ENCODE measurements at places on chromosomes 11 and 22.
A peak's percentile ranks its signal among the peaks of the same experiment; 100 is the strongest.

GRCh38 chr11:86680716-86681482, 8.5 kb upstream of the ME3 start:
- DNase-seq: no peak

DNA sequence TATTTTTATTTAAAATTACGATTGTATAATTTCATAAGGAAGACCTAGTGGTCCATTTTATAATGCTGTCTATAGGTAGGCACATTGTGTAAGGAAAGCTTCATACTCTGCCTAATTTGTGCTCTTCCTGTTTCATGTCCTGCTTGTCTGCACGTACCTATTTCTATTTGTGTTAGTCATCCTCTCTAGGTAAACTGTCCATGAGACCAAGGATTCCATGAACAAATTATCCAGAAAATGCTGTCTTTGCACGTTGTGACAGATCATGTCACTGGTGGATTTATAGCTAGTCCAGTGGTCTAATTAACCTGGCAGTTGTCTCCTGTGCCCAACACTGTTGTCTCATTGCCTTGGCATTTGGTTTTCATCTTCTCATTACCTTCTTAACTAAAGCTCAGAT, 44.7 kb downstream of the DNAJC24 start:
- DNase-seq: no peak

GRCh38 chr11:84019571-84020194, 733.5 kb upstream of the CCDC90B start:
- DNase-seq: no peak

DNA sequence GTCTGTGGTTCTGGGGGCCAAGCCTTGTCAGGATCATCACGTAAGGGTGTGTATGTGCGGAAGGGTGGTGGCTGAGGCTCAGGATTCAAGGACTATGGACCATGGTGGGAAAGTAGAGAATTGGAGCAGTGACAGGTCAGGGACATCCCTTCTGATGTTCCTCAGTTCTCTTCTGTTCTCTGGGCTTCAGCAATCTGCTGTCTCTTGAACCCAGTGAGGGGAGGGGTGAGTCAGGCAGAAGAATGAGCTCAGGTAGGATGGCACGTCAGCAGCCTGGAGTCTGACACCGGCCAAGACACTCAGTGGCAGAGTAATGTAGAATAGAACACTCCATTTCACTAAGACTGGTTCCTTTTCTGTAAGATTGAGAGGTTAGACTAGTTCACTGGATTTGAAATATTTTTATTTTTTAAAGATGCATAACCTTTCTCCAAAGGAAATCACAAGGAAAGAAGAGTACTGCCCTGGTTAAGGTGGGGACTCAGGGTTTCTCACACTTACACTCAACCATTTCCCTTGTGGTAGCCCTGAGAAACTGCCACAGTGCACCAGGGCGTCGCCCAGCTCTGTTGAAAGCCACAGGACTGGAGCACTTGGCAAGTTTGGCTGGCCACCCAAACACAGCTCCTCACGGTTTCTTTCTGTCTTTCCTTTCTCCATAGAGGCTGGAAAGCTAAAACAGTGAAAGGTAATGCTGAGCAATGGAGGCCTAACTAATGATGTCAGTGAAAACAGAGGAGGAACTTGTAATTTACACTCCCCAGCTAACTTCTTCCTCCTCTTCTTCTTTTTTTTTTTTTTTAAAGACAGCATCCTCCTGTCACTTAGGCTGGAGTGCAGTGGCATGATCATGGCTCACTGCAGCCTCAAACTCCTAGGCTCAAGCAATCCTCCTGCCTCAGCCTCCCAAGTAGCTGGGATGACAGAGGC, 23.1 kb upstream of the MICAL2 start:
- DNase-seq: no peak

DNA sequence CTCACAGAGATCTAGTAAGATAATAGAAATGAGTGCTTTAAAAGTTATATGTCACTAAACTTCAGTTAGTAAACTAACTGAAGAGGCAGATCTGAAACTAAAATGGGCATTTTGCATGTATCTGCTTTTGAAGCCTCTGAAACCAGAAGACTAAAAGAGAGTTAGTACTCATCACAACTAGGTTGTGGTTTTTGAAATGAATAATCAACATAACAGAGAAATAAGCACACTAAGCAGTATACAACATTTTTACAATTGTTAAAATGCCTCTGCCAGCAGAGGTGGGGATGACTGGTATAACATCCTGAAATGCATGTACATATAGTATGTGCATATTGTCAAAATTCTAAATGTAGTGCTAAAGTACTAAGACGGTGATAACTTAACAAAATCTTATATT, 564.5 kb downstream of the DLG2 start:
- no peak for DNase-seq

DNA sequence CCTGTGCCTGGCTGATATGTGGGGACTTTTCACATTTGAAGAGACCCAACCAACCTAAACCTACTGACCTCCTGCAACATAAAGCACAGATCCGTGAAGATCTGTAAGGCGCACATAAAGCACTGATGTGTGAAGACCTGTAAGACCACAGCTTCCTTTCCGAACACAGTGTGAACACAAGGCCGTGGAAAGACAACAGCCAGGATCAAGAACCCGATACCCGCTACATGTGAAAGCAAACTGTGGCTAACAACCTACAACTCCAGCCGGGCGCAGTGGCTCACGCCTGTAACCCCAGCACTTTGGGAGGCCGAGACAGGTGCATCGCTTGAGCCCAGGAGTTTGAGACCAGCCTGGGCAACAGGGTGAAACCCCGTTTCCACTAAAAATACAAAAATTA, 17.6 kb upstream of the PPFIA1 start:
- no peak for DNase-seq

DNA sequence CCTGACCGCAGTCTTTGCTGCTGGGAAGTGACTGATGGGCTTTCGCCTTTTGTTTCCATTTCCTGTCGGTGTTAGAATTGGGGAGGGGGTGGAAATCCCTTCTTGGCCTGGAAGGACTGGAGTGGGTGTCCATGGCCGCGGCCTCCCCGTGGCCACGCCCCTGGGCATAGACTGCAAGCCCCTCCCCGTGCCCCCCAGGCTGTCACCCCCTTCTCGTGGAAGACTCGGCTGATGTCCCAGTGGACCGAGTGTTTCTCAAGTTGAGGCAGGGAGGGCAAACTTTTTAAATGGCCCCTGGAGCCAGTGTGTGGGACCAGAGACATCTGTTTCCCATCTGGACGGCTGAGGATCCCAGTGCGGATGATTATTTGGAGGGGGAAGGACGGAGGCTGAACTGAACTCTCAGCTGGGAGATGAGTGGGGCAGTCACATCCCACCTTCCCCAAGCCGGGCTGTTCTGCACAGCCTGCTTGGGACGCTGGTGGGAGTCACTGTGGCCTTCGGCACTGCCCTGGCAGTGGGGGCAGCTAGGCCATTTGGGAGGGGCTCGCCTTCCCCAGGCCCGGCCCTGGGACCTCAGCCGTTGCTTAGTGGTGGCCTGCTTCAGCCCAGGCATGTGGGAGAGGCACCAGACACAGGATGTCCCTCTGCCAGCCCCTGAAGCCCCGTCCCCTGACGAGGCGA, 1.6 kb downstream of the CD81 start:
- DNase-seq: no peak

DNA sequence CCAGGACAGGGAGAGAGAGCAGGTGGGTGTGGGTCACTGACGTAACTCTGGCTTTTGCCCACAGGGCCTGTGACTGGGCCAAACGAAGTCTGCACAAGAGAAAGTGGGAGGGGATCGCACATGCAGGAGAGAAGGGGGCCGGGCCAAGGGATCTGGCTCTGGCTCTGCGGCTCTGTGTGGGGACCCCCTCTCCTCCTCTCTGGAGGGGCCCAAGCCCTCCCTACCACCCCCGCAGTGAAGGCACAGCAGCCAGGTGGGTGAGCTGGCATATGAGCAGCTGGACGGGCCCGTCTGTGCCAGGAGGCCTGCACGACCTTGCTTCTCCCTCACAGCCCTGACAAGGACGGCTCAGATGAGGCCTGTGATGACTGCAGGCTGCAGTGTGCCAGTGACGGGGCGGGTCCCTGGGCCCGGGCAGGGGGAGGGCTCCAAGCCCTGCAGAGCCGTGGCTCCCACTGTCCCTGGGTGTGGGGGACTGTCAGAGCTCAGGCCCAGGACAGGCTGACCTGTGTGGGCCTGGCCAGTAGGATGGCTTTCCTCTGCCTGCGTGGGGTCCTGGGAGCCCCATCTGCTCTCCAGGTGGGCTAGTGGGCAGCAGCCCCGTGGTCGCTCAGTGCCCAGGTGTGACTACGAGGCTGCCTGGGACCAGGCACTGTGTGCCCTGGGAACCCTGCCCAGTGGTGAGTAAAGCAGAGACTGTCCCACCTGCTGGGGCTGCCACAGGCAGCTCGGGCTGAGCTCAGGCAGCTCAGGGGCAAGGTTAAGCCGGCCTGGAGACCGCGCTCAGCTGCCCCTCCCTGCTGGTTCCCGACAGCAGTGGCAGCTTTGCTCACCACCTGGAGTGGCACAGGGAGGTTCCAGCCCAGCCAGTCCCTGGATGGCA, 22.2 kb downstream of the MRGPRG start:
- DNase-seq: no peak

- DNase-seq: no peak
Observed at GRCh38 chr22:24384131-24384530, 43.3 kb upstream of the ADORA2A start.

DNA sequence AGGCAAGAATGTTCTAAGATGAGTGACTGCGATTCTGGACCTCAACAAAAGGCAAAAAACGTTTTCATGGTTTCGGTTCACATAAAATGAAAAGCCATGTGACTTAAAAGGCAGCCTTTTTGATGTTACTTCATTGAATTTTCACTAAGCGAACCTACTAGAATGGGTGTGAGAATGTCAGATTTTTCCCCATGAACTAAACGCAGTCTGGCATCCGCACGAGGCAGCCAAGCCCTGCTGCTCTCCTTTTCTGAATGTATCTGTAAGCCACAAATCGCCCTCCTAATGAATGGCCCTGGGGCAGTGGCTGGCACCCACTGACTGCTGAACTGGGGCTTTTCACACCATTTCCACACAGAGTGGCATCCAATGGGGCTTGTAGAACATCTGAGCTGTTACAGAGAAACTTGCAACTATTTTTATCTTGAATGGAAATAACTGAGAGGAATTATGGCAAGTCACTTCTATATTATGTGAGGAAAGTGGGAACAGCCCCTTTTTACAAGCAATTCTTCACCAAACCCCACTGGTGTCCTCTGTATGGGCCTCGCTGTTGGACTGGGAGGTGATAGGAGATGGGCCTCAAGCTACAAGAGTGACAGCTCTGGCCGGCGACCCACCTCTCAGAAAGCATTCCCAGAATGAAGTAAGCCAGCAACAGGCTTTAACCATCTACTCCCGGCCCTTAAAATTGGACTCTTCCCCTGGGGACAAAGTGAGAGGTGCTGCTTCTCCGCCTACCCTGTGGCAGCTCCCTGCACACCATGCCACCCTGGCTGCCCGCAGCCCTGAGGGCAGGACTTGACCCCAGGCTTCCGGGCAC, 29.4 kb downstream of the PPP2R1B start:
- DNase-seq: no peak

- DNase-seq: no peak
Observed at GRCh38 chr11:76653674-76654284, 16.8 kb downstream of the LRRC32 start.

- DNase-seq: no peak
Observed at GRCh38 chr22:42343531-42344081, 73.2 kb upstream of the TCF20 start.

DNA sequence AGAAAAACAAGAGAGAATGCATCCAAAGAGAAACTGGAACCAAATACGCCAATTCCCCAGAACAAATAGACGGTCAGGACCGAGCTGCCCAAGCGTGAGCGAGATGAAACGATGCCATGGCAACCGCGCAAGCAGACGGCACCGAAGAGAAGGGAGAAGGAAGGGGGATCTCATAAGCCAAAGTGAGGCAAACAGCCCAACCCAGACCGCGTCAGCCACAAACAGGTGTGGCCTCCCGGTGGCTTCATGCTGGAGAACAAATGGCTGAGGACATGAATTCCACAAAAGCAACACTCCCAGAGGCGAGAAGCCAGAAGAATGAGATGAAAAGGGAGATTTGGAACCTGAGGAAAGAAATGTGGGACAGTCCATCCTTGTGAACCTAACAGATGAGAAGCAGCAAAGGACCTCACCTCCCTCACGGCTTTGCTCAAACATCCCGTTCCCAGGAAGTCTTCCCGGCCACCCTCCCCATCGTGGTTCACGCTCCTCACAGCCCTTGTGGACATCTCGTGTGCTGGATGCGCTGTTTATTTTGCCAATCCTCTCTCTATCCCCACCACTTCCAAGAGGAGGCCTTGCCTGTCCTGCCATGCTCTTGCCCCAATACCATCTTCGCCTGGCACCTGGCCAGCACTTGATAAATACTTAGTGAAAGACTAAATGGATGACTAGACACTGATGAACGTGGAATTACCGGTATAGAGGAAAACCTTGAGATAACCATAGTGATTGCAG, 89.1 kb upstream of the RTL6 start:
- no peak for DNase-seq

GRCh38 chr11:94747146-94747545, 21.0 kb upstream of the AMOTL1 start:
- no peak for DNase-seq

DNA sequence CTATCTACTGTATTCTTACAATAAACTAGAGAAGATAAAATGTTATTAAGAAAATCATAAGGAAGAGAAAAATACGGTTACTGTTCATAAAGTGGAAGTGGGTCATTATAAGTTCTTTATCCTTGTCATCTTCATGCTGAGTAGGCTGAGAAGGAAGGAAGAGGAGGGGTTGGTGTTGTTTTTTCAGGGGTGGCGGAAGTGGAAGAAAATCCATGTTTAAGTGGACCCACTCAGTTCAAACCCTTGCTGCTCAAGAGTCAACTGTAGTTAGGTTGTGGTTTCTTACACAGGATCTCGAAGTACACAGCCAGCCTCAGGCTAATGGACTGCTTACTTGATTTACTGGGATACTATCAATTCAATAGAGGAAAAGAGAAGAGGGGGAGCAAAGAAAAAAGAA, 63.1 kb downstream of the PIWIL4 start:
- DNase-seq: no peak

DNA sequence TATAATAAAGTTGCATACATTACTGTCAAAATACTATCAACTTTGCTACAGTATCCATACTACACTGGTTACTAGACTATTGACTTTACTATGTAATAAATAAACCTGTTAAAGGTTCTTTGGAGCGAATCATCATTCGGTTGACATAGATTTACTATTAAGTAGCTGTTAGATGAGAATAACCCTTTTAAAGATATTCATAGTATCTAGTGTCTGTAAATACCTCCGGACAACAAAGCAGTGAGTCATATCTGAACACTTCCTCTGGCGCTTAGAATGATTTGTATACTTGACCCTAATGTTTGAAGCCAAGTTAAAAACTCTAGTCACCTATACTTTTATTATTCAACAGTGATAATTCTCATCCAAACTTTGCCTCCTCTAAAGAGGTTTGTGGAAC, 84.7 kb downstream of the MSANTD4 start:
- peak; percentile 37 for DNase-seq

- no peak for DNase-seq
Observed at GRCh38 chr22:42895087-42895486, 38.0 kb upstream of the ARFGAP3 start.

DNA sequence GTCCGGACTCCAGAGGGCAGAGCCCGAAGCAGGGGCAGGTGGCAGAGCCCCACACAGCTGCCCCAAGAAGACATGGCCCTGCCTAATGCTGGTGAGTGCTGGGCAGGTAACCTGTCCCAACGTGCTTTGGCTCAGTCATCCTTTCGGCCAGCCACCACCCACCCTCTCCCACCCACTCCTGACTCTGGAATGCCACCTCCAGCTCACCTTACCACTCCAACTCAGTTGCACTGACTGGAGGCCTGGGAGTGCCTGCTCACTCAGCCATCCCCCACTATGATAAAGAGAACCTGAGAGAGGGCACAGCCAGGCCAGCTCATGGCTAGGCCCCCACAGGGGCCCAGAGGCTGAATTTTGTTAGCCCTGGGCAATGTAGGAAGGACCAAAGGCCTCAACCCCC, 53.8 kb upstream of the MPEG1 start:
- DNase-seq: no peak

- no peak for DNase-seq
Observed at GRCh38 chr11:5686426-5686825, 1.6 kb upstream of the TRIM5 start.
